Stimulated activated CD8-positive, alpha-beta memory T cell treated with anti-CD3 and anti-CD28 coated beads, Interleukin-15, amount 100 ng/mL, for 1 hour (primary cell): ENCODE measurements at places on chromosomes 13 and 19.

DNA sequence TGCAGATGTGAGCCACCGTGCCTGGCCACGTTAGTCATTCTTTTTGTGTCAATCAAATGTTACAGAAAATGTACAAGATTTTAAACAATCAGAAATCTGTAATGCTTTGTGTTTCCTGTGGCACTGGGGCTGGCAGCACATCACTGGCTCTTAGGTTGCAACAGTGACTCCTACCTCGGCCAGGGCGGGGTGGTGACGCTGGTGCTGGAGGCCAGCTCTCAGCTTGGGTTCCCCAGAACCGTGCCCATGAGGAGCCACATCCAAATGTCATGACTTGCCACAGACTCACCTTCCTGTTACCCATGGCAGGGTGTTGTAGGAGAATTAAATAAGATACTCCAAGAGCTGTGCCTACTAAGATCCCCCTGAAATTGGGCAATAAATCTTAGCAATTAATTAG, 161.7 kb downstream of the TEX29 start:
- no peak for DNase-seq

- no peak for DNase-seq
Measured at GRCh38 chr13:101058841-101059240, 357.5 kb downstream of the NALCN start.

- no peak for DNase-seq
Measured at GRCh38 chr13:19910336-19911072, 47.1 kb upstream of the ZMYM5 start.

DNA sequence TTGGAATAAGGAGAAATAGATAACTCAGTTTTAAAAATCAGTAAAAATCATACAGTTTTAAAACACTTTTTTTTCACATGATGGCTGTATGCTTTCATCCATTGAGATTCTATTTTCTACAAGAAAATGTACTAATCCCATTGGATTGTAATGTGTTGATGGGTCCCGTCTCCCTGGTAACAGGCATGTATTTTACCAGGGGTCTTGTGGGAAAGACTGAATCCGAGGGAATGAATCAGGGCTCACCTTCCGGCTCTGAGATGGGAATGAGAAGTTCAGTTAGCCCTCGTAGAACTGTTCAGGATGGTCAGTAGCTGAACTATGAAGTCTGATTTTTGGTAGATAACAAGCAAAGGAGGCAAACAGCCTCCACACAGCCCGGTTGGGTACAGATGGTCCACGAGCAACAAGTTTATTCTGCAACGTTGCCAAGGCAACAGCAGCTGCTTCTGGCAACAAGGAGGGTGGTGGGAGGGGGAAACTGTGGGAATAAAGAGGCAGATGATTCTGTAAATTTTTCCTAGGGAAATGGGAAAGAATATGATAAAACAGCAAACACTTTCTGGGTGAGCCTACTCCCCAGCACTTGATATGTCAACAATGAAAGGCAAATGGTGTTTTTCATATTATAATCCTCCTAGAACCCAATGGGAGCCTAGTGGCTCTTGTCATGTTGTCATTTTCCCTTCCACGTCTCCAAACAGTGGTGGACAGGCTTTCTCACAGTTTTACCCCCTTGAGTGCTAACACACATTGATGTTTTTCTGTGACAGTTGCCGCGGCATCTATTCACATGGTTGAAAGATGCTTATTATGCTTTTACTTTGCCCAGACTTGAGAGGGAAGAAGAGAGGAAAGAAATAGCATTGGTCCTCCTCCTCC, 12.4 kb upstream of the SIAH3 start:
- no peak for DNase-seq

GRCh38 chr19:44746946-44747738, 1.4 kb upstream of the BCL3 start:
- DNase-seq: peak; percentile 86

GRCh38 chr13:59970847-59971246, 192.9 kb downstream of the DIAPH3 start:
- DNase-seq: no peak

- DNase-seq: no peak
Measured at GRCh38 chr19:47623921-47624391, 15.0 kb downstream of the BICRA start.

DNA sequence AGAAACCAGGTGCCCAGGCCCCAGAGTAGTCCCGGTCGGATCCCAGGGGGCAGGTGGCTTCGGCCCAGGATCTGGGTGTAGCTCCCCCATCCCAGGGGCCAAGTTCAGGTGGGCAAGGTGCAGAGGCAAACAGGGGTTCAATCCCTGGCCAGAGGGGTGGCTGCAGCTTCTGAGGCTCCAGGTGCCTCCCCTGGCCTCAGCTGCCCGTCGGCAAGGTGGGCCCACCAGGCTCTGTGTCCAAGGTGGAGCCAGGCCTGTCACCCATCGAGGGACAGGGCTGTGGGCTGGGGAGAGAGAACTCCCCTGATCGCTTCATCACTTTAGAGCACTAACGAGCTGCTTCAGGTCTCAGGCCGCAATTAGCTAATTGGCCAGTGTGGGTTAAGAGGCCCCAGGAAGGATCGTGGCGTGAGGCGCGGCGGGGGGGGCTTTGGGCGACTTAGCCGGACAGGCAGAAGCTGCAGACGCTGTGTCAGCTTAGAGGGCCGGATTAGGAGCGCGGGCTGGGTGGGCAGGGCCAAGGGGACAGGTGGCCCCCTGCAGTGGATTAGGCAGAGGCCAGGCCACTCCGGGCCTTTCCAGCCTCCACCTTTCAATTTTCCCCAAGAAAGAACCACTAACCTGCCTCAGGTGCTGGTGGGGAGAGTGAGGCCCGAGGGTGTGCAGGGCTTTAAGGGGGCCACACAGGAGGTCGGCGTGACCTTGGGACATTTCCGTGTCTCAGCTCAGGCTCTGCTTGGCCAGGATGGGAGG, 2.8 kb upstream of the RAX2 start:
- DNase-seq: no peak

DNA sequence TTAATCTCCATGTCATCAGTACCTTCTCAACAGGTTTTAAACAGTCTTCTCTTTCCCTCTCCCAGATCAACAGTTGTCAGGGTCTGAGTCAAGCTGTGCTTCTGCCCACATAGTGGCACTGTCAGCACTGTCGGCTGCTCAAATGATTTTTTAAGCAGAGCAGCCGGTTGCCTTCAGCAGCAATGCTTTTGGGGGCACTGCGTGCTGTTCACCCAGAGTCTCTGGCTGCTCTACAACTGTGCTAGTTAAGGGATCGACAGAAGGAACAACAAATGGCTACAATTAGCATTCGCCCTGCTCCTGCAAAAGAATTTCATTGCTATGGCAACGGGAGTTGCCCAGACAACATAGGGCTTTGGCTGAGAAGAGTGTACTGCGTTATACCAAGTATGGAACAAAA, 412.9 kb downstream of the DIAPH3 start:
- no peak for DNase-seq

- DNase-seq: no peak
Measured at GRCh38 chr19:41688098-41688497, at the start of gene CEACAM7. TSS of gene CEACAM7 (minus strand) at chr19:41688270. CDS start at chr19:41688165, 105 bp downstream.

- no peak for DNase-seq
Measured at GRCh38 chr19:16821081-16821480, 8.1 kb upstream of the SIN3B start.

GRCh38 chr13:79740991-79741390, 260.0 kb downstream of the NDFIP2 start:
- DNase-seq: no peak

DNA sequence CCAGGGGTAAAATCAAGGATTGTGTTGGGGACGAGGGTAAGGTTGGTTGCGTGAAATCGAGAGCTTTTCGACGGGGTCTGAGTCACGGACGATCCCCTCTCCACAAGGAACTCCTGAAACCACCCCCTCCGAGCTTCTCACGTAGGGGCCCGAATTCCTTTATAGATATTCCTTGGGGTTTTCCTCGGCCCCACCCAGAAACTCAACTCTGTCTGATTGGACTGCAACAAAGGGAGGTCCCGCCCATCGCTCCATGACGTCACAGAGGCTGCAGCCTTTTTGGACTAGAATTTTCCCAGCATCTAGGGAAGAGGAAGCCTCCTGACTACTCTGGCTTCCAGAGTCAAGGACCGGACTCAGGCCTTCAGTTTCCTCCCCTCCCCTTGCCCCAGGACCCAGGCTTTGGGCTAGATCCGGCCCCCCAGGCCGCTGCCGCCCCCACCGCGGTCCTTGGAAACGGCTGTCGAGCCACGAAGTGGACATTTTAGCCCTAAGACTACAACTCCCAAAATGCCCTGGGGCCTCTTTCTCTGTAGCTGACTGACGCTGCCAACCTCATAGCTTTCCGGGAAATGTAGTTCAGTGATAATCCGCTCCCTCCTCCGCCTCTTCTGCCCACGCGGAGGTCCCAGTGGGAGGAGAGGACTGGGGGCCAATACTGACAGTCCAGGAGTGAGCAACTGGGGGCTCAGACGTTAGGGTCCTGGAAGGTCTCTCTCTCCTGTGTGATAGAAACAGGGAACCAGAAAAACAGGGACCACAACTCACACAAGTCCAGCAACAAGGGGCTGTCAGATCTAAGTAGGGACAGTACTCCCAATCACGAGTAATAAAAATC, at the start of gene IZUMO1:
TSS of gene IZUMO1 (minus strand) at position 172 of the 838 bp plus-strand sequence. CDS start 1,050 bp downstream, outside the sequence.
- no peak for DNase-seq

- no peak for DNase-seq
Measured at GRCh38 chr13:33541962-33542308, 256.4 kb upstream of the STARD13 start.

DNA sequence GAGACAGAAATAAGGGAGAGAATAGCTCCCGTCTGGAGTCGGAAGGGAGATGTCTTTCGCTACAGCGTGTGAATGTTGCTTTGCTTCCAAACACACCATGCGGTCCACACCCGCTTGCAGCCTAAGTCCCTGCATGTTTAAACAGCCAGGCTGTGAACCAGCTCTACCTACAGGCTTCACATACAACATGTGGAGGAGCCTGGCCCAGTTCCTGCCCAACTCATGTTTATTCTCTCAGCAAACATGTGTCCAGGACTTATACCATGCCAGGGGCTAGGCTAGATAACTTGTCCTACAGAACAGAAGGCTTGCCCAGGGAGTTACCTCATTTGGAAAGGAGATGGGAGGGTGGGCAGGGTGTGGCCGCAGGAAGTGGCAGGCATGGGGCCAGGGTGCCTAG, 181.5 kb downstream of the FOXO1 start:
- DNase-seq: no peak

- DNase-seq: no peak
Measured at GRCh38 chr13:30495746-30496145, 30.0 kb upstream of the HMGB1 start.

- no peak for DNase-seq
Measured at GRCh38 chr13:88670509-88670908, 999.3 kb downstream of the SLITRK5 start.

DNA sequence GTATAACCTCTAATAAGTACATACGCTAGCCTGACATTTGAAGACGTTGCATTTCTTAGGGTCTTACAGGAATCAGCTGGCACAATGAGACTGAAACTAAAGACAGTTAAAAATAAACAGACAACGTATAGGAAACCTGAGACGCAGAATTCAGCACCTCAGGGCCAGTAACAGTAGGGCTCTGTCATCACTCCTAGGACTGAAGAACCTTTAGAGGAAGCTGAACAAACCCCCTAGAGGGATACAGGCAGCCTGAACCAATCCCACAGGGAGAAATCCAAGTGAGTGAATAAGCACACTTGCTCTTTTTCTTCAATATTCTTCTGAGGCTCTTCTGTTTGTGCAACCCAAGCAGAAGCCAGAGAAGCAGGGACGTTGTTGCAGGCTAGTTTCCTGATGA, 53.9 kb upstream of the KLHL1 start:
- no peak for DNase-seq

DNA sequence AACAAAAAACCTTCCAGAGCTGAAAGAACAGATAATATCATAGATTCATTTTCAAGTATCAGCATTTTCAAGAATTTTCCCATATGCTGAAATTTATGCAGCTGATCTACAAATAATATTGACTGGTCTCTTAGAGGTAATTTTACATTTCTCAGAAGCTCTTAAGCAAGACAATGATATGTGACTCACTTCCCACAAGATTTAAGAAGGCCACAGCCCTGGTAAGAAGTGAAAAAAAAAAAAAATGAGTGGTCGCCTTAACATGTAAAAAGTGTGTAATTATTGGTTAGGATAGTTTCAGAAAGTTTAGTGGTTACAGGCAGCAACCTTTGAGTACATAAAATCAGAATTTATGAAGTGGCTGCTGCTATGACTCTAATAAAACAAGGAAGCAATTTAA, 54.5 kb downstream of the NUFIP1 start:
- DNase-seq: no peak

DNA sequence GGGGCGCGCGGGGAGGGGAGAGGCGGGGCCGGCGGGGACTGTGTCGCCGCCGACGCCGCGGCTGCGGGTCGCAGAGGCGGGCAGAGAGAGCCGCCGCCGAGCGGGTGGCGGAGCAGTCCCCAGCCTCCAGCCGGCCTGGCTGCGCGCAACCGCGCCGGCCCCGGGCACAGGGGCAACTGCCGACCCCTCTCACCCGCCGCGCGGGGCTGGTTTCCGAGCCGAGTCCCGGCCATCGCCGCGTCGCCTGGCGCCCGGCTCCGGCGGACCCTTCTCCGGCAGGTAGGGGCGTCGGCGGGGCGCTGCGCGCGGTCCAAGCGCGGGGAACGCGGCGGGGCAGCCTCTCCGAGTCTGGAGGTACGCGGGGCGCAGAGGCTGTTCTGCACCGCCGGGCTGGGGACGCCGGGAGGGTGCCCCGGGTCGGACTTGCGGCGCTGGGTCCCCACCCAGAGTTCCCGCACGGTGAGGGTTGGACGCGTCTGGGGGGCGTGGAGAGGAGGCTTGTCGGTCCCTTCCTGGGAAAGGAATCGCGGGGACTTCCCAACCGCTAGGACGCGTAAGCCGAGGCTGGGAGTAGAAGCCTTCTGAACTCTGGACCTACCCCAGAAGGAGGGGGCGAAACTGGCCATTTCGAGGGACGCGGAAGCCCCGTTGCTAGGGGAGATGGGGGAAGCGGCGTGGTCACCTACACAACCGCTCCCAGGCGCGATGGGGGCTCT, 133.6 kb upstream of the MYO16 start:
- no peak for DNase-seq

- DNase-seq: no peak
Measured at GRCh38 chr19:48742096-48742495, 1.7 kb upstream of the RASIP1 start.

GRCh38 chr19:44851427-44851826, 5.3 kb downstream of the NECTIN2 start:
- no peak for DNase-seq

- no peak for DNase-seq
Measured at GRCh38 chr19:34579281-34580054, 97.5 kb downstream of the SCGB2B2 start.

DNA sequence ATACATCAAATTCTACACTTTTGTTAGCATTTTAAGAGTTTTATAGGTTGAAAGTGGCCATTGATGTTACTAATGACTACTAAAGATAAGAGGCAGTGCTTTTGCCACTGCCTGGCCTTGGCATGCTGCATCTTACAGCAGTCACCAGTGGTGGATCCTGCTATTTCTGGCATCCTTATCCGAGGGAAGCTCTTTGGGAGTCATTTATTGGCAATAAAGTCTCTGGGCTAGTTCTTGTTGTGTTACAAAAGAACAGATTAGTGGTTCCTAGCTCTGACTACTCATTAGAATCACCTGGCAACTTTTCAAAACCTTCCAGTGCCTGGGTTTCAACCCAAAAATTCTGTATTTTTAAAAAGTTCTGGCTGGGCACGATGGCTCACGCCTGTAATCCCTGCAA, 94.5 kb downstream of the ZMYM2 start:
- DNase-seq: no peak
